ENCODE measurements at places on chromosomes 12 and 14.
A peak's percentile ranks its signal among the peaks of the same experiment; 100 is the strongest.

GRCh38 chr12:61414470-61414869 is 845.7 kb upstream of the USP15 start:
- no peak for DNase-seq

GRCh38 chr14:23164250-23164649 is 19.2 kb downstream of the SLC7A8 start:
- peak; percentile 51 for DNase-seq

GRCh38 chr14:103281496-103282231 is 52.4 kb upstream of the EIF5 start:
- peak; percentile 49 for DNase-seq

DNA sequence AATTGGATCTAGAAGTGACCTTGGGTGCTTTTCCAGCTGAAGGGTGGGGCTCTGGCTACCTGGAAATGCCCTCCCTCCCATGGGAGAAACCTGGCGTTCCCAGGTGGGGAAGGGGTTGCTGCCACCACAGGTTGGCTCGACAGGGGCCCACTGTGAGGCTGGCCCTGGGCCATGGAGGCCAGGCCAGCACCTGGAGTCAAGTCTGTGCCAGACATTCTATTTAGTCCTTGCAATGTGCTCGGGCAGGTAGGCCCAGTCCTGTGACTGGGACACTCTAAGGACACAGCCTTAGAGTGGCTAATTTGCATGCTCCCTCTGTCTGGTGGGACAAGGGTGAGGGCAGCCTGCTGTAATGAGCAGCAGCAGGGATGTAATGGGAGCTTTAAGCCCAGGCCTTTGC is 11.9 kb downstream of the VRTN start:
- no peak for DNase-seq

DNA sequence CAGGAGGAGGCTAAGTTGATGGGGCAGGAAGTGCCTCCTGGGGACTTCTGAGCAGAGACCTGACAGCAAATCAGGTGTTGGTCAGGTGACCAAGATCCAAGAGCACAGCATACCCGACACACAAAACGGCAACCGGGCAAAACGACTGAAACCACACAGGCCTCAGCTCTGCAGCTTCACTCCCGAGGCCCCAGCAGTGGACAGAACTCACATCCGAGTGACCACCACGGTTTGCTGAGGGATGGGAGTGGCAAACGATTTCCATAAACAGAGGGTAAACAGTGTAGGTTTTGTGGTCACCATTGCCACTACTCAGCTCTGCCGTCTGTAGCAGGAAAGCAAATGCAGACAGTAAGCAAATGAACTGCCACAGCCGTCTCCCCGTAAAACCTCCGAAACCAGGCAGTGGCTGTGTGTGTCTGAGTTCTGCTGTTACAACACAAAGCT is 14.4 kb downstream of the CHFR start:
- DNase-seq = no peak

- DNase-seq = peak; percentile 22
These were observed 44.5 kb downstream of the LRRC9 start for GRCh38 chr14:59964251-59965007.

GRCh38 chr12:65656891-65657351 is 167.4 kb upstream of the HMGA2 start:
- peak; percentile 100 for DNase-seq

DNA sequence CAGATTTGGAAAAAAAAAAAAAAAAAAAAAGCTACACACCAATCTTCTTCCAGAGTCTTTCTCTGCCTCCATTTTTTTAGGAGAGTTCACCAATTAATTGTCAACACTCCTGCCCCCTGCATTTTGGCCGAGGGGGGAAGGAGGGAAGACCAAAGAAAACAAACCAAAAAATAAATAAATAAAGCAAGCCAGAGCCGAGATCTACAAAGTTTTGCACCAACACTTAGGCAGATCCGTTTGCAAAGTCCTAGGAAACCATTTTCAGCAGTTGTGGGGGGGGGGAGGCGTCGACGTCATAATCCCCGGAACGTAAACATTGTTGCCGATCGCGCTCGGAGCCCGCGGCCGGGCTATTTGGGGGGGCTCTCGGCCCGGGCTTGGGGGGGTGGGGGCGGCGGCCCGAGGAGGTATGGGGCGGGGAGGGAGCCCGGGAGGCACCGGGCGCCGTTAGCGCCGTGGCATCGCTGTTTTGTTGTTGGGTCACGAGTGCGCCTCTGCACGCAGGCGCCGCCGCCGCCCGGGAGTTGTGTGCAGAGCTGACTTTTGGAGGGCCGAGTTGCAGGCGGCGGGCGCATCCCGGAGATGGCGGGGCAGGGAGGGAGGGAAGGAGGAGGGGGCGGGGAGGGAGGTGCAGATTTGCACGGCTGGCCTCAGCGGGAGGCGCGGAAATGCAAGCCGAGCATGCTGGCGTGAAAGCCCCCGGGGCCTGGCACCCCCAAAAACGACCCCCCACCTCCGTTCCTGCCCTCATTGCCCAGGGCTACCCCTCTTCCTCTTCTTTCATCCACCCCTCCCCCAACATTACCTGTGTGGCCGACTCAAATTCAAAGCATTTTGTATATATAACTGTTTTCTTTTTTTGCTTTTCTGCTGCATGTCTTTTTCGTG is 598 bp downstream of the KDM2B start:
- peak; percentile 55 for DNase-seq

DNA sequence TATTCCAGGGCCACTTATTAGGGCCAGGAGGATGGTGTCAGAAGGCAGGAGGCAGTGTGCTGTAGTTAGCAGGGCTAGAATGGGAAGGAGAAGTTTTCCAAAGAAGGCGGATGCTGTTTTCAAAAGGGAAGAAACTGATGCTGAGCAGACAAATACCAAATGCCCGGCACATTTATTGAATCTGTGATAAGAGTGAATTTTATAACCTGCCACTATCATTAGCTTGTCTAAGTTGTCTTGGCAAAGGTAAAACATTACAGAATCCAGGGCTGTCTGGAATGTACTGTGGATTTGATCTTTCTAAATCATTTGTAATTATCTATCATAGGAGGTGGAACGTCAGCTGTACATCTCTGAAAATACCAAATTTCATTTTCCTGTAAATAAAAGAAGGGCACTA is 40.8 kb downstream of the NDUFA12 start:
- no peak for DNase-seq

DNA sequence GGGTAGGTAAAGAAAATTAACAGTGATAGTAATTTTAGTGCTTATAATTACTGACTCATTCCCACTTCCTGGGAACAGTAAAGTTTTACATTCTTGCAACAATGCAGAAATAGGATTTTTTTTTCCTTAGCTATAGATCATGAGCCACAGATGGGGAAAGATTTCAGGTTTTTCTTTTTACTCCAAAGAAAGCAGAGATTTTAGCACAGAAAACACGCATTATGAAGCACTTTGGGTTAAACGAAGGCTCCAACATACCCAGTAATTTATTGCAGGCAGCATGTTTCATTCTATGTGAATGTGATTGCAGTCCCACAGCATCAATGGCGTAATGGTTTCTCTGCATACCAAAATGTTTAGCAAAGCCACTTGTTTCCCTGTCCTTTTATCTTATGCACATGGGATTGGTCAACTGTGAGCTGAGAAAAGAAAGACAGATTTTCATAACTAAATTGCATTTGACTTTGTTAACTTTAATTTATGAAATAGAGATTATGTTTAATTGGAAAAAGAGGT is 124.6 kb upstream of the E2F7 start:
- peak; percentile 94 for DNase-seq

GRCh38 chr12:45670346-45671065 is 59.0 kb upstream of the ARID2 start:
- peak; percentile 18 for DNase-seq

DNA sequence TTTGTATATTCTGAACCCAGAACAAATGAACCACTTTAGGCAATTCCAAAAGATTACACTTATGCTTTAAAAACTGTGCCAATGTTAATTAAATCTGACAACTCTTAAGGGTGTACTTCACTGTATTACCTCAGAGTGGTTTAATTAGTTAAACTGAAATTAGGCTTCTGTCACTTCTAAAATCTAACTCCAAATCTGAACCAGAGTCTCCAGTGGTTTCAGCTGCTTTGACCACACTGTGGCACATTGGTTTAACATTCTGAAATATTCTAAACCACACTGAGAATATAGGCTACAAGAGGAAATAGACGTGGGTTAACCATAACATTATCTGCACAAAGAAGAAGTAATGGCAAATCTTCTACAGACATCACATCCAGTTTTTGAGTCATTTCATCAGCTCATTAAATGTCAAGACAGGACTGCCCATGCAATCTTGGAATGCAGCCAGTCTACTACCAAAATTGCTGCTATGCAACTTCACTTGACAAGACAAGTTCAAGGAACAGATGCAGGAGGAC is 94.8 kb downstream of the LRP6 start:
- peak; percentile 46 for DNase-seq

All from fibroblast of mammary gland (primary cell).